ENCODE measurements at places on chromosomes 3 and 15. TPM values are rescaled to one million over a fixed set of nuclear protein-coding genes. Genes with fewer than 3 reads are reported as not detected.

- H3K27me3 ChIP-seq, result no peaks in the 10 kb centered on the region
- DNase-seq, result no peak
- H3K27ac ChIP-seq, result no peak overlapping the region
These were observed 25.0 kb upstream of the GPR160 start for GRCh38 chr3:170012683-170013400.

GRCh38 chr3:14771593-14772497, 46.9 kb upstream of the FGD5 start:
- no peak overlapping the region for H3K4me3 ChIP-seq
- no peak for DNase-seq
- no peaks in the 10 kb centered on the region for H3K36me3 ChIP-seq
- no peak overlapping the region for H3K27ac ChIP-seq

GRCh38 chr3:54305409-54306099, 183.2 kb downstream of the CACNA2D3 start:
- DNase-seq, result no peak
- H3K4me3 ChIP-seq, result no peak overlapping the region
- peaks cover 5% of the 10 kb centered on the region for H3K4me1 ChIP-seq
- H3K36me3 ChIP-seq, result no peaks in the 10 kb centered on the region

The DCLK3 gene
- total RNA-seq, result not detected

GRCh38 chr3:22980346-22980745, 222.8 kb upstream of the UBE2E2 start:
- DNase-seq, result peak; percentile 38
- peaks cover 12% of the 10 kb centered on the region for H3K27me3 ChIP-seq
- peaks cover 7% of the 10 kb centered on the region for H3K4me1 ChIP-seq
- no peak overlapping the region for H3K27ac ChIP-seq

DNA sequence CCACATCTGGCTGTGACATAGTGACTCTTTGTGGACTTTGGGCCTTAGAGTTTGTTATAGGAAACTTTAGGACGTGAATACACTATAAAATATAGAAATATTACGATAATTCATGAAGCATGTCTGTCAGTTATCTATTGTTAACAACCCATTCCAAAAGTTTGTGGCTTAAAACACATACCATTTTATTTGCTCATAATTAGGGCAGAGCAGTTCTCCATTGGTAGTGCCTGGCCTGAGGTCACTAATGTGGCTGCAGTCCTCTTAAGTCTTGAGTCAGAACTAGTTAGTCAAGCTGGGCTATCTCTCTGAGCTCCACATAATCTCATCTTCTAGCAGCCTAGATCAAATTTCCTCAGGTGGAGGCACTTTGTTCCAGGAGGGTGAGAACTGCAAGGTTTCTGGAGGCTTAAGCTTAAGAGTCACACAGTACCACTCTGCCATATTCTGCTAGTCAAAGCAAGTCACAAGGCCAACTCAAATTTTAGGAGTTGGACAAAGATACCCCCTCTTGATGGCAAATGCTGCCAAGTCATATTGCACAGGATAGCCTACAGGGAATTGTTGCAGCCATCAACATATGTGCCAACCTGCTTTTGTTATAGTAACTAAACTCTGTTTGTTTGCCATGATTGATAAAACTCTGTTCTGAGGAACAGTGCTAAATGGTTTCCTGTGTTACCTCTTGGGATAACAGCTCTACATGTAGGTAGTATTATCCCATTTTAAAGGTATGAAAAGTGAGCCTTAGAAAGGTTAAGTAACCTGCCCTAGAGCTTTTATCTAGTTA, 8.7 kb downstream of the ATXN7 start:
- H3K4me3 ChIP-seq, result no peak overlapping the region
- H3K36me3 ChIP-seq, result no peaks in the 10 kb centered on the region
- peaks cover 14% of the 10 kb centered on the region for H3K4me1 ChIP-seq

- no peak within 1 kb of the TSS for H3K4me3 ChIP-seq
- H3K27ac ChIP-seq, result no peak within 1 kb of the TSS
- no peak for DNase-seq
- H3K27me3 ChIP-seq, result peaks cover 12% of the 10 kb centered on the region
- peaks cover 18% of the 10 kb centered on the region for H3K4me1 ChIP-seq
These were observed at the start of gene ISLR for GRCh38 chr15:74173380-74174218. Gene ISLR, plus strand, starts transcription at chr15:74173710. Its CDS starts 1,149 bp downstream, at chr15:74174859.

DNA sequence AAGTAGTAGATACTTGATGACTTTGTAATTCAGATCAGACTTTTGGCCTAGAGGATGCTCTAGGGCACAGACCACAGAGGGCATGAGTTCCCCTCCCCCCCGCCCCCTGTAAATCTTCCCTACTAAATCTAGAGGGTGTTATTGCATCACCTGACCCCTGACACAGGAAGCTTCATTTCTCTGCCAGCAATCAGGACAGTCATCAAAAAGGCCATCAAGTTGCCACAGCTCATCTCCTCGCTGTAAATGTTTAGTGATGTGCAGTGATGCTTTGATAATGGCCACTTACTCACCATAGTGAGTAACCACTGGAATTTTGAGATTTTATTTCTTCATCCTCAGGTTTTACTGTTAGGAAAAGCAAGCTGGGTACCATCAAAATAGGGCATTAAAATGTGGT, 289.2 kb upstream of the CHRM5 start:
- H3K27me3 ChIP-seq, result peaks cover 64% of the 10 kb centered on the region
- H3K27ac ChIP-seq, result no peak overlapping the region
- H3K36me3 ChIP-seq, result no peaks in the 10 kb centered on the region

GRCh38 chr3:5309171-5309570, 121.7 kb downstream of the EDEM1 start:
- H3K4me3 ChIP-seq, result no peak overlapping the region
- H3K36me3 ChIP-seq, result no peaks in the 10 kb centered on the region
- no peak overlapping the region for H3K27ac ChIP-seq

DNA sequence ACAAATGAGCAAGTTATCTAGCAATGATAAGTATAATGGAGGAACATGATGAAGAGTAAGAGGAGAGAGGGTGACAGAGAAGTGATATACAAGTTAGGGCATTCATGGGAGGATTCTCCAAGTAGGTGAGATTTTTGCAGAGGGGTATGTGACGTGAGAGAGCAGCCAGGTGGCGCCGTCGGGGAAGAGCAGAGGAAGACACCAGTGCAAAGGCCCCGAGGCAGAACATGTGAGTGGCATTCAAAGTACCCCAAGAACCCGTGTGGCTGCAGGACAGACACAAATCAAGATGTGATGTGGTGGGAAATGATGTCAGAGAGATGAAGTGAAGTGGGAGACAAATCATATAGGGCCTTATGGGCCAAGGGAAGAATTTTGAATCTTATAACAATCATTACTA, 81.8 kb upstream of the GRM7 start:
- H3K36me3 ChIP-seq, result no peaks in the 10 kb centered on the region
- no peak for DNase-seq
- peaks cover 10% of the 10 kb centered on the region for H3K4me1 ChIP-seq
- H3K27ac ChIP-seq, result no peak overlapping the region

The TMCO5A gene
- total RNA-seq, result not detected

The CPNE9 gene
- not detected for total RNA-seq

DNA sequence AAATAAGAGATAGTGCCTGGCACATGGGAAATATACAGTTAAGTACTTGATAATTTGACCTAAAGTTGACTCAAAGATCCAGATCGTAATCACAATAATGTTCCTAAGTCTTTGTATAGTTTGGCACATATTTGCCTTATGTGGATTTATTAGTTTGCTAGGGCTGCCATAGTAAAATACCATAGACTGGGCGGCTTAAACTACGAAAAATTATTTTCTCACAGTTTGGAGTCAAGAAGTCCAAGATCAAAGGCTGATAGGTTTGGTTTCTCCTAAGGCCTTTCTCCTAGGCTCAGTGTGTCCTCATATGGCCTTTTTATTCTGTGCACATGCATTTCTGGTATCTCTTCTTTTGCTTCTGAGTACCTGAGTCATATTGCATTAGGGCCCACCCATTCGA, 453.7 kb downstream of the NAALADL2 start:
- no peak overlapping the region for H3K27ac ChIP-seq
- H3K36me3 ChIP-seq, result no peaks in the 10 kb centered on the region
- no peaks in the 10 kb centered on the region for H3K4me1 ChIP-seq

DNA sequence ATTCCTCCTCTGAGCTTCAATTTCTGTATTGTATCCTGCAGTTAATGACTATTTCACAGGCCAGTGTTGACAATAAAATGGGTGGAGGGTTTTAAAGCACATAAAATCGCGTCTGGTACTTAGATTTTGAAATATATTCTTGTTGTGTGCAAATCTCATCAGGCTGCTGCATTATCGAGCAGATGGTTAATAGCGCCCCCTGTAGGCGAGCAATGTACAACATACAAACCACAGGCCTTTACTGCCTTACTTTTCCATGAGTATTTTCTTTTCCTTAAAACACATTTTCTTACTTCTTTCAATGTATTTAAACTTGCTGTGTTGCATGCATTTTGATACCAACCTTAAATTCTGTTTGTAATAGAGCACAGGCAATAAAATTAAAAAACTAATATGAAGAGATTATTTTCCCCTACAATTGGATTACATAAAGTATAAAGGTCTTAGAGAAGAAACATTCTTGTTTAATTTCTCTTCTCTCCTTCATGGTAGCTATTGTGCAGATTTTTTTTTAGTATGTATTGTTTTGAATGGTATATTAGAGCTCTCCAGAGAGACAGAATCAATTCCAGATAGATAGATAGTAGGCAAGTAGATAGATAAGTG, 608.4 kb downstream of the CADM2 start:
- DNase-seq, result peak; percentile 67
- H3K27me3 ChIP-seq, result peaks cover 57% of the 10 kb centered on the region
- H3K27ac ChIP-seq, result no peak overlapping the region

The RETNLB gene
- not detected for total RNA-seq

DNA sequence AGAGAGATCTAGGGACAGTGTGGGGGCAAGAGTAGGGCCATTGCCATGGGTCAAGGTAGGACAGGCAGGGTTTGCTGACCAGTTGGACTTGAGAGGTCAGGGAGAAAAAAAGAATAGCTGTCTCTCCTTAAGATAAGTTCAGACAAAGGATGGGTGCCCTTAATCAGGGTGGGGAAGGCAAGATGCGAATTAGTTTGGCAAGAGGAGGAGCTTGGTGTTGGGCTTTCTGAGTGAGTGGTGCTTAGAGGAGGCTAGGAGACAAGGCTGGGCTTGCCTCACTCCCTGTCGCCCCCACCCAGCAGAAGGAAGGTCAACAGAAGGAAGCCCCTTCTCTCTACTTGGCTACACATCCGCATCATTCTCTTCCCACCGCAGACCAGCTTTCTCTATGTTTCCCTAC, 53.9 kb upstream of the CTDSPL start:
- no peak overlapping the region for H3K4me3 ChIP-seq
- DNase-seq, result no peak
- no peaks in the 10 kb centered on the region for H3K36me3 ChIP-seq
- no peak overlapping the region for H3K27ac ChIP-seq

GRCh38 chr15:95326431-95327182, 1003.9 kb upstream of the NR2F2 start:
- no peaks in the 10 kb centered on the region for H3K4me1 ChIP-seq
- H3K36me3 ChIP-seq, result no peaks in the 10 kb centered on the region
- no peak for DNase-seq
- no peak overlapping the region for H3K27ac ChIP-seq
- no peak overlapping the region for H3K4me3 ChIP-seq

DNA sequence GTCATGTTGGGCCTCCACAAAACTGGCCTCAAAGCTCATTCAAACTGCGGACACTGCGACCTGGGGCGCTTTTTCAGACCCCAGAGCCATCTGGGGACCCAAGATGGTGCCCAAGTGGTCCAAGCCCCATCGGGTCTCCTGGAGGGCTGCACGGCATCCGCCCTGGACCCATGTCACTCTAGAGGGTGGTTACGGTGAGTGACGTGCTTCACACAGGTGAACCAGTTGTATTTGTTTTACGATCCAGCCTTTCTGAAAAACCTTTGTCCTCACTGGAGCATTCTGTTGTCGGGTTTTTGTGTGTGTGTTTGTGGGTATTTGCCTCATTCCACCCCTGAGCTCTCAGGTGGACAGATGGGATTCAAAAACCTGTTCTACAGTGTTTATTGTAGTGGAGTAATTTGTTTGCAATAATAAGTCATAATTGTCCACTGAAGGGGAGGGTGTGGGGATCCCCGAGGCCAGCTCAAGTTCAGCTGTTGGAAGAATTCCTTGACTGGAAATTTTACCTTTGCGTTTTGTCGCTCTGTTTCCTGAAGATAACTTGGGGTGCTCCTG, 1.9 kb downstream of the SLC51A start:
- H3K36me3 ChIP-seq, result no peaks in the 10 kb centered on the region
- H3K4me1 ChIP-seq, result peaks cover 7% of the 10 kb centered on the region
- H3K27ac ChIP-seq, result no peak overlapping the region
- peaks cover 11% of the 10 kb centered on the region for H3K27me3 ChIP-seq

GRCh38 chr15:66389859-66390381, 3.2 kb downstream of the MAP2K1 start:
- no peaks in the 10 kb centered on the region for H3K27me3 ChIP-seq
- H3K4me1 ChIP-seq, result peaks cover 46% of the 10 kb centered on the region
- DNase-seq, result peak; percentile 76
- peaks cover 13% of the 10 kb centered on the region for H3K36me3 ChIP-seq

The STX19 gene
- not detected for total RNA-seq

DNA sequence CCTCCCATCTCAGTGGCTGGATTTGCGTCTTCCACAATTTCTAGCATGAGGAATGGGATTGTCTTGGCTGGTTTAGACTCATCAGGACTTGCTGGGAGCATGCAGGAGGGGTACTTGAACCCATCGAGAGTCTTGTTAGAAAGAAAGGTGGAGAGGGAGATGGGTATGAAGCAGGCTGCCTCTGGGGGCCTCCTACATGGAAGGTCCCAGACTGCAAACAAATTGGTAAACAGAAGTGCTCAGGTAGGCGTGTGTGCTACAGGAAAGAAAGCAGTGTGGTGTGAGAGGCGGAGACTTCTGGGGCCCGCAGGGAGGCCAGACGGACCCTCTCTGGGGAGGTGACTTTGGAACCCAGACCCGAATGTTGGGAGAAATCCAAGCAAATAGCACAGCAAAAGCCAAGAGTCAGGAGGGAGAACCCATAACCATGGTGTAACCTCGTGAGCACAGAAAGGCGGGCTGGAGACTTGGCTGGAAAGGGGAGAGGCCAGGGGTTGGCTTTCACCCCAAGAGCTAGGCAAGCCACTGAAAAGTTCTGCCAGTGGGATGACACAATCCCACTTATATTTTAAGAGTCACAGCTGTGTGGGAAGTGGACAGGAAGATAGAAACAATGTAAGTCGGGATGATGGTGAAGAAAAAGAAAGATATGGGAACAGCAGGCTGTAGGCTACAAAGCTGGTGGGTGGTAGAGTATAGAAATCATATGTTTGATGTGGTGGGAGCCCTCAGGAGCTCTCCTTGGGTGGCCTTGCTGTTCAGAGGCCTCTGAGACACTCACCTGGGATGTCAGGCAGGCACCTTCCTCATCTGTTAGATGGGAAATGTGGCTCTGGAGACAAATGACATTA, 130.1 kb upstream of the PRR20G start:
- H3K4me3 ChIP-seq, result no peak overlapping the region
- no peak overlapping the region for H3K27ac ChIP-seq
- no peaks in the 10 kb centered on the region for H3K4me1 ChIP-seq

GRCh38 chr3:141094790-141095545, 43.8 kb downstream of the SPSB4 start:
- peaks cover 11% of the 10 kb centered on the region for H3K27me3 ChIP-seq
- DNase-seq, result no peak
- no peaks in the 10 kb centered on the region for H3K36me3 ChIP-seq
- H3K4me3 ChIP-seq, result no peak overlapping the region

The POPDC2 gene
- total RNA-seq, result 0.93 TPM

- H3K36me3 ChIP-seq, result no peaks in the 10 kb centered on the region
- peak; percentile 25 for DNase-seq
- H3K4me3 ChIP-seq, result no peak overlapping the region
- H3K27me3 ChIP-seq, result peaks cover 61% of the 10 kb centered on the region
- no peak overlapping the region for H3K27ac ChIP-seq
These were observed 4.1 kb upstream of the SKOR1 start for GRCh38 chr15:67820992-67821783.

GRCh38 chr3:7728566-7729519, 772.8 kb upstream of the LMCD1 start:
- peaks cover 5% of the 10 kb centered on the region for H3K4me1 ChIP-seq
- no peak overlapping the region for H3K27ac ChIP-seq
- no peaks in the 10 kb centered on the region for H3K36me3 ChIP-seq
- no peak overlapping the region for H3K4me3 ChIP-seq
- no peak for DNase-seq

All from MCF 10A (cell line).